ENCODE measurements at places on chromosomes 4 and X.

DNA sequence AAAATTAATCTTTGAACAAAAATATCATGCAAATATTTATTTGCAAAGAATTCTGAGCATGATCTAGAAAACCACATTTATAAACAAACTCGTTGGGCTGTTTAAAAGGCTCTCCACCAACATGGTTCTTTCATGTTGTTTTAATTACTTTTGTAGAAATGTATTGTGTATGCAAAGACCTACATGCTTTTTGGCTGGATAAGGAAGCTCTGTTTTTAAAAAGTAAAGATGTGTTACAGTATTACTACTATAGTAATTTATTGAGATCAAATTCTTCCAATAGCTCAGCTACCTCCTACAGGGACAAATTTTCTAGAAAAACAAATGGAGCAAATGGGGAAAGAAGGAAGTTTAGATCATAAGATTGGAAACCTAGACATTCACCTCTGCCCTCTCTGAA, 177.5 kb upstream of the TTC29 start:
- DNase-seq = no peak

DNA sequence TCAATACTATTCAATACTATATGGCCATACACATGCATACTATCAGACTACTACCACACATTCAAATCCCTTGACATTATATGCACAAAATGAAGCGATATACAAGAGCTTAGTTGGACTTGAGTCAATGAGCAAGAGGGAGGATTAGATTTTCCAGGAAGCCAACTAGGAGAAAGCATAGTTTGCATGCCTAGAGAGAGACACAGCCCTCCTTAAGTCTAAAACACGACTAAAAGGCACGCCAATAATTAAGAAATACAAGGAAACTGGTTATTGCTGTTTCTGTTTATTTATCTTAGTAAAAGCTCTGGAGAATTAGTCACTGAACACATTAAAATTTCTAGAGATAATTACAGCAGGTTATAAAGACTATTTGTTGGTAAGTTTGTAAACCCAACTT, 21.8 kb downstream of the MBNL3 start:
- DNase-seq = no peak

DNA sequence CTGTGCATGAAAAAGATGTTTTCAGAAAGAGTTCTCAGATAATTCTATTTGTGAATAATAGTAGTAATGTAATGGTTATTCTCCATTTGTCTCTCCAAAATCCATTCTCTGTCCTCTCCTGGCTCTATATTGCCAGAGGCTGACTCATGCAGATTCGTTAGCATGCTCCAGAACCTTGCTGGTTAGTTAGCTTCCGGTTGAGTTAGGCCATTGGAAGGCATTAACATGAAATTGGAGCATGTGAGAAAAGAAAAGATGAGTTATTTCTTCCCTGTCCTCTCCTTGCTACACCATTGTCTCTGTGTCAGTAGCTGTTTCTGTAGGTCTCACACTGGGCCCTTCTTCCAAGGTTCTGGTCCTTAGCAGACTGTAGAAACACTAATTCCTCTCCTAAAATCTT, 23.5 kb upstream of the PRDM8 start:
- no peak for DNase-seq

DNA sequence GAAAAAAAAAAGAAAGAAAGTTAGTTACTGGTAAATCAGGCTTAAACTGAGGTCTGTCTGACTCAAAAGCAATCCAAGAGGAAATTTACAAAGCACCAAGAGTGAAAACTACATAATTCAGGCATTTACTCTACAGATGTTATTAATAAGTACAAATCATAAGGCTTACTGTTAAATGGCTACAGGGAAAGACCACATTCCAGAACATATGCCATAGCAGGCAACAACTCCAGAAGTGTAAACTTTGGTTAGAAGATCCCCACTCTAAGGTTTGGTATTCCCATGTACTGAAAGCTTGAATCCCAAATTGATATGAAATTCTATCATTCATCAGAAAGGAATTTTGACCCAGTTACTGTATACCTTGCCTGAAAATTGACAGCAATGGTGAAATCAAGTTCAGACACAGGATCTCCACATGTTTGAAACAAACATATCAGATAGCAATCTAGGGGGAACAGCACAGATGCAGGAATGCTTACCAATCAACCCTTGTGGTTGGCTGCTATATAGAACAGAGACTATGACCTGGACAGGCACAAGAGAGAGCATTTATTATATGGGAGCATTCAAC, 6.6 kb downstream of the USP26 start:
- no peak for DNase-seq

- no peak for DNase-seq
These were observed 5.3 kb downstream of the PCGF3 start for GRCh38 chr4:710916-711315.

DNA sequence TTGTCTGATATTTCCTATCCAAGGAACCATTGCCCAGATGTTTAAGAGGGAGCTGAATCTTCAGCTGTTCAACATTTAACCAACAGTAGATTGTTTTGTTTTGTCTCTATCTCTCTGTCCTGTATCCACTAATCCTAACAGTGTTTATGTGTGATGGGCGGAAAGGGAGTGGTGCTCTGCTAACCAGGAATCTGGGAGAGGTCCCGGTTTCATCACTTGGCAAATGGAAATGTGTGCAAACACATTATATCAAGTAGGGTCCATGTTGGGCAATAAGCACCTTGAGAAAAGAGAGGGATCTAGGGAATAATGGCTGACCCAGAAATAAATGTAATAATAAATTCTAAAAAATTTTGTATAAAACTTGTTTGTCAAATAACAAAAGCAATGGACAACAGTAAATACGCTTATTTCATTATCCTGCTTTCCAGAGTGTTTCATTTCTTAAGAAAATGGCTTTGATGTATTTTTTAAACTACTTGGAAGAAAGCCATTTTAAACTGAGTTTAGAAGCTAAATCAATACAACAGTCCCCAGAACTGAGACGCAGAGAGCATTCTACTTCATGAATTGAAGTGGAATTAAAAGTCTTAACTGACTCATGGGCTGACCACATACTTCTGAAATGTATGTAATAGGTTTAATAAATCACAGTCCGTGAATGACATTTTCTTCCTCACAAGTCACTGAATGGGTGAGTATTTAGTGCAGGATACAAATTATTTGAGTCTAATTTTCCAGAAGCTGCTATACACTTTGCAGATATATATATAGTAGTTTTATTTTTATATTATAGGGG, 55.8 kb downstream of the EMCN start:
- DNase-seq = no peak

DNA sequence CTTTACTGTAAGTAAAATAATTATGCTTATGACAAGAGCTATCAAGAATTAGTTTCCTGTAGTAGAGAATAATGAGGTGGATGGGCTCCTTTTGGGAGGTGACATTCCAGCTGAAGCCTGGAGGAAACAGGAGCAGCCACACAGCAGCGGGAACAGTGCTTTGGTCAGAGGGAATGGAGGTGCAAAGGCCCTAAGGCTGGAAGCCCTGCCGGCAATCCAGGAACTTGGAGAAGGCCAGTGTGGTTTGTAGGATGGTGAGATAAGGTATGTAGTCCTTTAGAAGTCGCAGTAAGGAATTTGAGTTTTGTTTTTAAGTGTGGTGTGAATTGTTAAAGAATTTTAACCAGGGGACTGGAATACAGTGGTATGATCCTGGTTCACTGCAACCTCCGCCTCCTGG, 8.1 kb downstream of the TMEM131L start:
- no peak for DNase-seq

DNA sequence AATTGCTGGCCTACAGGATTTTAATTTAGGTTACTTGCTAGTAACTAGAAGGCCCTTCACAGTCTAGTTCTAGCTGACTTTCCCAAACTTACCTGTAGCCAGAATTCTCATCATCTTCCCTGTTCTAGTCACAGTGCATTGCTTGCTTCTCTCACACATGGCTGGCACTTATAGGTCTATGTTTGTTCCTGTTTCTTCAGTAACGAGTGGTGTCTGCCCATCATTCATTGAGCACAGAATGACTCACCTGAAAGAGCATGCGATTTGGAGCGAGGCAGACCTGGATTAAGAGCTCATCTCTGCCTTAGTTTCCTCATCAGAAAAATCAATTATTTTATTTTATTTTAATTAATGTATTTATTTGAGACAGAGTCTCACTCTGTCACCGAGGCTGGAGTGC, 201.7 kb upstream of the ANK2 start:
- DNase-seq = no peak

- no peak for DNase-seq
These were observed 850 bp downstream of the IGBP1 start for GRCh38 chrX:70134116-70134477.

GRCh38 chr4:101941816-101942358, 151.4 kb downstream of the BANK1 start:
- no peak for DNase-seq

DNA sequence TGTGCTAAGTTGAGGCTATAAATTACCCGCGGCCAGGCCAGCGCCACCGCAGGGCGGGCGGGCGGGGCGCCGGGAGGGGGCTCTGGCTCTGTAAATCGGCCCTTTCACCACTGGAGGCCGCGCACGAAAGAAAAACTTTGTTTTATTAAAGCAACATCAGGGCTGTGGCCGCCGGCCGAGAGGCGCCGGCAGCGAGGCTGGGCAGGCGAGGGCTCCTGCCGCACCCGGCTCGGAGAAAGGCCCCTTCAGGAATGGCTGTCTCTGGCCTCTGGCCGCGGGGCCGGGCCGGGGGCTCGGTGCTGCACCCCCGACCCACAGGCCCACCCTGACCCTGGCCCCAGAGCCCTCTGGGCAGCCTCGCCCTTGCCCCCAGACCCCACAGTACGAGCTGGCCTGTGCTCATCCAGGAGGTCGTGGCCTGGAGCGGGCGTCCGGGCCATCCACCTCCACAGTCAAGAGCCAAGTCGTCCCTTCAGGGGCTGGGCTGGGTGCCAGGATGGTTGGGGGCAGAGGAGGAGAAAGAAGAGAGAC, 29.5 kb upstream of the FGFR3 start:
- DNase-seq = no peak
